ENCODE measurements at places on chromosomes 7 and 10.
A peak's percentile ranks its signal among the peaks of the same experiment; 100 is the strongest.

DNA sequence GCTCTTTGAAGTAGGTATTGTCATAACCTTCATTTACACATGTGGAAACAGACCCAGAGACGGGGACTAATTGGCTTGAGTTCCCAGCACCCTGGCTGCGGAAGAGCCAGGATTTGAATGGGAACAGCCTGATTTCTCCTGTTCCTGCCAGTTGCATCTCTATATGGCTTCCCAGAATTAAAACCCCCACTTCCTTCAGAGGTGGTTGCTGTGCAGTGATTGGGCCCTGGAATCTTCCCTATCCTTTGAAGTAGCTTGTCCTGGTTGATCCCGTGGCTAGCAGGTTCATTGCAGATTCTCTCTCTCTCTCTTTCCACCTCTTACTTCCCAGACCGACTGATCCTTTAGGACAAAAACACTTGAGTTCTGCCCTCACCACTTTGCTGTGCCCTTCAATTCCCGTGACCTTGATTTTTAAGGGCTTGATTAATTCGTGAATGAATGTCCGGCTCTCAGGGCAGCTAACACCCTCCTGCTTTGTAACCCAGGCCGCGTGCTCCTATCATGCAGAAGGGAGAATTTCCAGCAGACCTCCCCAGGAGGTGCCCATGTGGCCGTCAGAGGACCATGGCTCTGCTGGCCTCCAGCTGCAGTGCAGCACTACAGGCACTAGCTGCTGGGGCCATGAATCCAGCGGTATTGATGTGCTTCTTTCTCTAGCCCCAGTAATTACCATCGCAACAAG lies 120.6 kb upstream of the AGK start:
- DNase-seq: no peak

GRCh38 chr10:60238759-60239100 lies 150.9 kb downstream of the ANK3 start:
- no peak for DNase-seq

DNA sequence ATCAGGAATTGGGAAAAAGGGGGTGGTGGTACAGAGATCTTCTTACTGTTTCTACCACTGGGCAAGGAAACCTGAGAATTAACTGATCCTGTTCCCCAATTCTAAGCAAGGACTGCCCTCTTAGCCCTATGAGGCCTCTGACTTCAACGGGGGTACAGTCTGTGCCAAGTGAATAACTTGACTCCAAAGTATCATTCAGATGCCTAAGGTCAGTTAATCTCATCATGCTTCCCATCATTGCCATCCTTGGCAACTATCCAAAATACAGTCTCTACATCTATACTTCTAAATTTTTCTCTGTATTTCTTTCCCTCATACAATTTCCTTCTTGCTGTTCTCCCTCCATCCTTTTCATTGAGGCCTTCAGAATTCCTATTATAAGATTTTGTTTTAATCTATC lies 10.5 kb downstream of the PPP3CB start:
- no peak for DNase-seq

DNA sequence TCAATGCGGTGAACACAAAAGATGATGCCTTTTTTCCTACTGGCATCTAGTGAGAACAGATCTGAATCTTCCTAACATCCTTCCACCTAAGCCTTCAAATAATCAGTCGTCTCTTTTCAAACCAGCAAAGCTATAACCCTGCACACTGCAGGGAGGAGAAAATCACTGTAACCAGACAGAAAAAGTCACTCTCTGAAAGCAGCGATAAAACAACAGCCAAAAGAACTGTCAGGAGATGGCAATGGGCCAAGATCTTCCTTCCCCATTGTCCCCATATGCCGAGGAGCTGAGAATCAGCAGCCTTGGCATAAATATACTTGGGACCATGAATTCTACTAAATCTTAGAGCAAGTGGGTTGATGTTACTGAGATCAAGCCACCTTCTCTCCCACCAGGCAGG lies 13.1 kb downstream of the FZD9 start:
- no peak for DNase-seq

DNA sequence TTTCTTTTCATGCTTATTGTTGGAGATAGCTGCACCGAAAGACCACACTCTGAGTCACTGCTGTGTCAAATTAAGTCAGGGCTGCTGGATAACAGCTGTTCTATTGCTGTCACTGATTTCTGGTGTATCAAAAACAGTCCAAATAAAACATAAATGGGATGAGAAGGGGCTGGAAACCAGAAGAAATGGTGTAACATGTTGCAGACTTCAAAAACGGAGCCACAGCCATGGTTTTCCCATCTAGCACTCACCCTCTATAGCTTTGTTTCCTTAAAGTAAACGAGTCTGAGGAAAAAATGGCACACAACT lies 103.3 kb upstream of the DIP2C start:
- DNase-seq: no peak

DNA sequence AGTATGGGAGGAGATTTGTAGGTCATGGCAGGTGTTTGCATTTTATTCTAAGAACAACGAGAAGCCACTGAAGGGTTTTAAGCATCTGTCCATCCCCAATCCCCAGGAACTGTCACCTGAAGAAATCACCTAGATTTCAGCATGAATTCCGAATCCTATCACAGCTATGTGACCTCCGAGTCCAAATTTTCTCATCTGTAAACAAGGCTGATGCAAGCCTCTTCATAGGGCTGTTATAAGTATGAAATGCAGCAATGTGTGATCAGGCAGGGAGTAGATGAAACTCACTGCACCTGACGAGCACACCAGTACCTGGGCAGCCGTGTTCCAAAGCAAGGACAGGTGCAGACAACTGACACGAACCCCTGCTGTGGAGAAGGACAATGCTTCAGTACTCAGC lies 14.0 kb downstream of the HABP2 start:
- DNase-seq: no peak

- DNase-seq: no peak
Measured at GRCh38 chr7:115478426-115478825, 552.1 kb downstream of the TFEC start.

DNA sequence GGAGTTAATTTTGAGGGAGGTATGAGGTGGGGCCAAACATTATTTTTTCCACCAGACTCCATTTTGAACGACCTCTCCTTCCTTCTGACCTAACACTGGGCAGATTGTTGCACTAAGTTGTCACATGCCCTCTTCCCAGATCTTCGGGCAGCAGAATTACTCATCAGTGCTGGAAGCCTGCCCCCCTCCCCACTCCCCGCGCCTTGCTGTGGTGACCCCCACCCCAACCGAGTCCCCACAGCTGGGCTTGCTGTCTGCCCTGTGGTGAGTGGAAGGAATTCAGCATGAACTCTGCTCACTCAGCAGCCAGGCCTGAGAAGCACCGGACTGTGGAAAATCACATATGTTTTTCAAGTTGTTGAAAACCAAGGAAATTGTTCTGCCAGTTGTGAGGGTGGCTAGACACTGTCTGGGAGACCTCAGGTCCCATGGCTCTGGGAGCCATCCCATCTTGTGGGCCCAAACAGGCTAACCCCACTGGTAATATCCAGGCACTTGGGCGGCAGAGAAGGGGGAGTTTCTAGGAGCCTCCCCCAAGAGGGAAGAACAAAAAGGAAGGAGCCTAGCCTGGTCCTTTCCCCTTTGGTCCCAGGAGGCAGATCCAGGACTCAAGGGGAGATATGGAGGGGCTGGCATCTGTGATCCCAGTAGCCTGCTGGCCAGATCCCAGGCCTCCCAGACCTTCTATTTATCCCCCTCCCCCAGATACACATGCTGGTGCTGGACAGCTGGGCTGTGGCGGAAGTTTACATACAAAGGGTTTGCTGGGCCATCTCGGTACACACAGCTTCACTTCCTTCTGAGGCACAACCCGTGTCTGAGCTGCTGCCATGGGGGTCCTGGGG lies 3.5 kb upstream of the AEBP1 start:
- DNase-seq: no peak

- peak; percentile 67 for DNase-seq
Measured at GRCh38 chr7:128863433-128863989, 855 bp downstream of the ATP6V1F start.

DNA sequence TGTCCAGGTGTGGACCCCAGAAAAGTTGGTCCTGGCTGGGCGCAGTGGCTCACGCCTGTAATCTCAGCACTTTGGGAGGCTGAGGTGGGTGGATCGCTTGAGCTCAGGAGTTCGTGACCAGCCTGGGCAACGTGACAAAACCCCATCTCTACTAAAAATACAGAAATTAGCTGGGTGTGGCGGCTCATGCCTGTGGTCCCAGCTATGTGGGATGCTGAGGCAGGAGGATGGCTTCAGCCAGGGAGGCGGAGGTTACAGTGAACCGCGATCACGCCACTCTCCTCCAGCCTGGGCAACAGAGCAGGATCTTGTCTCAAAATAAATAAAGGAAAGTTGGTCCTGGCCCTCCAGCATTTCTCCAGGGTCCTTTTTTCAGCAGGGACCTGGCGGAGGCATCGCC lies 1.4 kb downstream of the NUDT1 start:
- DNase-seq: no peak

DNA sequence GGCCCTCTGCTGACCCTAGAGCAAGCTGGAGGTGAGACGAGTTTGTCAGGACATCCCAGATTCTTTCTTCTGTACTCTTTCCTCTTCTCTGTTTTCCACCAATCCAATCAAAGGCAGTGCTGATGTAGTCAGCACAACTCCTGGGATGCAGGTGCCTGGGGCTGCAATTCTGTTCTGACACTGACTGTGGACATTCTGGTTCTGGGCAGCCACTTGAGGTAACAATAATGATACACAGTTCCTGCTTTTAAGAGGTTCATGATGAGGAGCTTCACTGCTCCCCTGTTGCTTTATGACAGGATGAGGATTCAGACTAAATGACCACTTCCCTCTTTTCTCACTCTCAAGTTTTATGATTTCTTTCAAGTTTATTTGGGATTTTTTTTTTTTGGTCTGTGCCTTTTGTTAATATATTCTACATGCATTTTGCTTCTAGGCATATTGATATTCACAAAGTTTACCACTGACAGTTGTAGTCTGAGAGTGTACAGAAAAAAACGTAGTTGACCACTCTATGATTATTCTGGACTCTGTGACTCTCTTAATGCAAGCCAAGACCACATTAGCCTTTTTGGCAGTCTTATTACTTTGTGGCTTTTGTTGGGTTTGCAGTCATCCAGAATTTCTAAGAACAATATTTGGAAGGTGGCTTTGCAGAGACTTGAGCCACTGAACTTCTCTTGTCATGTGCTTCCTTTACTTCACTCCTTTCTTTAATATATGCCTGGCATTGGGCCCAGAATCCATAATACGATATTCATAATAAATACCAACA lies 247.6 kb downstream of the AUTS2 start:
- no peak for DNase-seq

DNA sequence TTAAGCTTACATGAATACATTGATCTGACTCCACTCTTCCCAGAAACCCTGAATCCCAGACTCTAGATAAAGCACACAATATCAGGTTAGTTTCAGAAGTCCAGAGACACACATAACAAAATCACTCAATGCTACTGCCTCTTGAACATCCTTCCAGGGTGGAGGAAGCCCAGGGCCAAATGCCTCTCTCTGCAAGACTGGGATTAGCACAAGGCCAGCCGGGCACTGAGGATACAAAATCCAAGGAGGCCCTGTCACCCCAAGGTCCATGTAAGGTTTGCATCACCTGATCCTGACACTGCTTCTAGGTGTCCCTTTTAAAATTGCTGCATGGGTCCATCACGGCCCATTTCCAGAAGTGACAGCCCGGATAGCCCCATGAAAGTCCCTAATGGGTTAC lies 2.6 kb upstream of the PLXNA4 start:
- no peak for DNase-seq

- DNase-seq: no peak
Measured at GRCh38 chr10:110865809-110866482, 5.8 kb upstream of the PDCD4 start.

DNA sequence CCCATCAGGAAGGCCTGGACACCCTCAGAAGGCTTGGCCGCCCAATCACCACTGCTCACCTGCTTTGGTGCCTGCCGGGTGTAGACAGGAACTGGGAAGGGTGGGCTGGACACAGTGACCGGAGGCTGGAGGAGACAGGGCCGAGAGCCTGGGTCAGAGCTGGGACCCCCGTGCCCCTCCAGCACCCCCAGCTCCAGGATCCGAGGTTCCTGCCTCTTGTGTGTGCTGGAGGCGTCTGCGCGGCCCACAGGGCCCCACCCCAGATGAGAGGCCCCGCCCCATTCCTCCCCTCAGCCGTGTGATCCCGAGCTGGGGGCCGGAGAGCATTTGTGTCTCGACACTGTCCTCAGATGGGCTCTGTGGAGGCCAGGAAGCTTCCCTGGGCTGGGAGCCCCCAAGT lies 9.4 kb downstream of the ADAM8 start:
- no peak for DNase-seq

DNA sequence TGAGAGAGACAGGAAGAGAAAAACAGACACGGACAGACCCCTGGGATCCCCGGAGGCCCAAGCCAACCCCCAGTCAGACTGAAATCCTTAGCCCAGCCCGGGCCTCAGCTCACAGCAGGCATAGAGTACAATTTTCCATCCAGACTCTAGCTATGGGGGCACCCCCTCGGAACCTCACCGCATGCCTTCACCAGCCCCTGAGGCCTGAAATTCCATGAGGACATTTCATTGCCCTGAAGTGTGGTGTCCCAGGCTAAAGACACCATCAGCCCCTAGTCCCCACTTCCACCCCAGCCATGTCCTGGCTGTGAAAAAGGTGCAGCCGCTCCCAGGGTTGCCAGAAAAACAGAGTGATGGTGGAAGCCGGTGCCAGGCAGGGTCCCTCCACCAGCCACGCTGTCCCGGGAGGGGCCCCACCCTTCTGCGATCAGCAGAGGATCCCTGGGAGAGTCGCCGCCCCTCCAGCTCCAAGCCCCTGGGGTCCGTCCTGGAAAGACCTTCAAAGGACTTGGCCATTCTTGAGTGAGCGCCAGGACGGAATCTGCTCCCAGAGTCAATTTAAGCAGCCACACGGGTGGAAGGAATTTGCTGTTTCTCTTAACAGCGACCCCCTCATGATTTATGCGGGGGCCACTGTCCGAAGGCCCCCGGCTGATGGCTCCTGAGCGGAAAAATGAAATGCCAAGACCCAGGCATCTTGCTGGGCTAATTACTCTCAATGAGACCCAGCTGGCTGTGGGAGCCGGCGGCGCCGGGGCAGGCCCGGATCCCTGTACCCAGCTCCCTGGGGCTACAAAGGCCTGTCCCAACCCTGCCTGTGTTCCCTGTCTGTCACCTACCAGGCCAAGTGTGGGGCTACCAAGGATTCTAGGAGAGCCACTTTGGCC lies 23.2 kb downstream of the MYL10 start:
- DNase-seq: no peak

- DNase-seq: no peak
Measured at GRCh38 chr7:100971111-100972001, 2.0 kb downstream of the MUC12 start.

- no peak for DNase-seq
Measured at GRCh38 chr7:108072116-108072515, 58.0 kb downstream of the LAMB4 start.

DNA sequence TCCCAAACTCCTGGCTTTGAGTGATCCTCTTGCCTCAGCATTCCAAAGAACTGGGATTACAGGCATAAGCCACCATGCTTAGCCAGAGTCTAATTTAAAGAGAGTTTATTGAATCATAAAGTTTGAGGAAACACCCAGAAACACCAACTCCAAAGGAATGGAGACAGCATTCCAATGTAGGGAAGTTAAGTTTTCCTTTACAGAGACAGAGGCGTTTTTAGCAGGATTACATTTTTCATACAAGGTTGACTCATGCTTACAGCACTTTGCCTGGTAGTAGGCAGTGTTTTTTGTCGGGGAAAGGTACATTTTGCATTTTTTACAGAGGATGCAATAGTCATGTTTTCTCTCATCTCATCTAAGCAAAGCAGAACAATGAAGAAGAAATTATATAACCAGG lies 18.9 kb upstream of the OPN4 start:
- DNase-seq: no peak

GRCh38 chr10:46546591-46547540 lies 9.6 kb downstream of the GPRIN2 start:
- peak; percentile 1 for DNase-seq

GRCh38 chr7:158810846-158811245 lies 18.5 kb downstream of the ESYT2 start:
- no peak for DNase-seq

Data from stimulated activated CD4-positive, alpha-beta T cell treated with anti-CD3 and anti-CD28 coated beads, Interleukin-15, amount 100 ng/mL, for 24 hours (primary cell).